ENCODE measurements at places on chromosomes 7 and 10. TPM values are rescaled to one million over a fixed set of nuclear protein-coding genes. Genes with fewer than 3 reads are reported as not detected.

DNA sequence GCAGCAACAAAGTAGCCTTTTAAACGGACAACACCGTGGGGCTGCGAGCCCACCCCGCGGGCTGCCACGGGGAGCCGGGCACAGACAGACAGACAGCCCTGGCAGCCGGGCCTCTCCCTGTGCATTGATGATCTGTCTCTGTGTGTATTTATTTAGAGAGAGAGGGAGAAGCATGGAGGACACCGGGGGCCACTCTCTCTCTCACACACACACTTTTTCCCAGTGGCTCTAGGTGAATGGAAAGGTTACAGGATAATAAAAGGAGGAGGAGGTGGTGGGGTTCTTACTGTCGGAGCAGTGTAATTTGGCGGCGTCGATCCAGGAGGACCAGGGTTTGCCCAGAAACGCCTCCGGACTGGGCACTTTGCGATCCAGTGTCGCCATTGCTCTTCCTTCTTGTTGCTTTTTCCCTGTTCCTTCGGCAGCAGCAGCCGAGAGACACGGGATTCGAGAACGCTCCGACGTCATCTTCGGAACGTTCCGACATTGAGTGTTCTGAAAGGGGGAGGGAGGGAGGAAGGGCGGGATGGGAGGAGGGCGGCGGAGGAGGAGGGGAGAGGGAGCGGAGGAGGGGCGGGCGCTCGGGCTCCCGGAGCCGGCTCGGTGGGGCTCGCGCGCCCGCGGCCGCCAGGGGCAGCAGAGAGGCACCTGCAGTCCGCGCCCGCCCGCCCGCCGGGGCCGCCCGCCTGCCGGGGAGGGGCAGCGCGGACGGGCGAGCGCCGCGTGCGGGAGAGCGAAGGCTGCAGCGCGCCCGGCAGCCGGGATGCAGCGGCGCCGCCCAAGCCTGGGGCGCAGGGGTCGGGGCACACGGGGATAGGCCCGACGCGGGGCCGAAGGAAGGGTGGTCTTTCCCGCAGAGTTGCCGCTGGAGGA, at the start of gene ATXN7L1:
Gene ATXN7L1, minus strand, starts transcription at position 509 of the 873 bp plus-strand sequence. Its CDS starts 41 bp downstream, at position 468.
- peak; percentile 98 for DNase-seq

- DNase-seq, result peak; percentile 14
Measured at GRCh38 chr10:43444323-43444722, 7.4 kb downstream of the ZNF487 start.

- no peak for DNase-seq
Measured at GRCh38 chr7:55314967-55315366, 50.2 kb upstream of the LANCL2 start.

- DNase-seq, result no peak
Measured at GRCh38 chr10:86523348-86523747, 1.8 kb upstream of the WAPL start.

DNA sequence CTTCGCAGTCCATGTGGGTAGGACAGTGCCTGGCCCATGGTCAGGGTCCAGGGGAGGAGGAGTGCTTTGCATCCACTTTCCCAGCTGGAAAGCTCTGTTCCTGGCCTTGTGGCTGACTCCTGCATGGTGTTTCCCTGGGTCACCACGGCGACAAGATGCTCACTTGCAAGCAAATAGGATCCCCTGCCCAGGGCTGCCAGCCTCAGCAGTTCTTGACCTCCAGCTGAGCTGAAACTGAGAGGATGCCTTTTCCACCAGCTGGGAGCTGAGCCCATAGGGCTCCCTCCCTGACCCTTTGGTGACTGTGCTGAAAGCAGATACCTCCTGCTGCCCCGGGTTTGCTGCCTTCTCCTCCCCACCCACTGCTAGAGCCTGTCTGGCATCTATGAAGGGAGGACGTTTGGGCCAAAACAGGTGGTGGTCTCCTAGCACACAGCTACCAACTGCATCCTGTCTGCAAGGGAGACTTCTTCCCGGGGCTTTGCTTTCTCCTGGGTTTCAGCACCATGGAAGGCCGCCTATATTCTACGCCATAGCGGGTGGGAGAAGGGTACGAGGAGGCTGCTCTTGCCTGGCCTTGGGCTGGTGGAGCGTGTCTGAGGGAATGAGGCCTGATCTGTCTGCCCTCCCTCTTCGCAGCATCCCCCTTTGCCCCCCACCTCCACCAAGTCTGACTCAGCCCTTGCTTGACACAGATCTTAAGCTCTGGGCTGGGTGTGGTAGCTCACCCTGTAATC, 34.4 kb downstream of the UBTD1 start:
- no peak for DNase-seq

DNA sequence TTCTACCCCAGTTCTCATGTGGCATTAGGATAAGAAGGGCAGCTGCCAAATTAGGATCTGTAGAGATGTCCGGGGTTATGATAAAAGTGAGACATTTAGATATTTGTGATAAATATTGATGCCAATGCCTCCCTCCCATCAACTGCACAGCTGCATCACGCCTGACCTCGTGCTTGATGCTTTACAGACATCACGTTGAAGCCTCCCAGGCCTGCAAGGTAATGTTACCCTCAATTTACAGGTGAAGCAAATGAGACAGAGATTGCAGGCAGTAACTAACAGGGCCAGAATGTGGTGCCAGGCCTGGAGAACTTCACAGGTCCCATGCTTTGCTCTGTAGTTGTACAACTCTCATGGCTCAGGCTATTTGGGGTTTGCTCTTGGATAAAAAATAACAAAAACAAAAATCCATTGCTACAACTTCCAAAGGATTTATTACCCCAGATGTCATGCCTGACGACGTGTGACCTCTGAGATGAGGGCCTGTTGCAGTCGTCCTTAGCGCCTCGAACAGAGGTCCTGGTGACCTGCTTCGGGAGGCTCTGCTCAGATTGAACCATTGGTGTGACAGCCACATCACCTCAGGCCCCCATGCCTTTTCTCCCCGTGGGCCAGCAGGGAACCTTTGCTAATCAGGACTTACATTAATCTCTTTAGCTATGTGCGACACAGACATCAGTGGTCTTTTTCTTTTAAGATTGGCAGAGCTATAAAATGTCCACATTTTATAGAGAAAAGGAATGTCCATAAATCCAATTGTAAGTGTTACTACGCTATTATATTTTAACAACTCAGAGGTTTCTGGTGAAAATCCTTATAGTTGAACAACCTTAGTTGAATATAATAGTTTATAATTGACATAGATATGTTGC, 169.3 kb downstream of the ADAM12 start:
- DNase-seq, result no peak

DNA sequence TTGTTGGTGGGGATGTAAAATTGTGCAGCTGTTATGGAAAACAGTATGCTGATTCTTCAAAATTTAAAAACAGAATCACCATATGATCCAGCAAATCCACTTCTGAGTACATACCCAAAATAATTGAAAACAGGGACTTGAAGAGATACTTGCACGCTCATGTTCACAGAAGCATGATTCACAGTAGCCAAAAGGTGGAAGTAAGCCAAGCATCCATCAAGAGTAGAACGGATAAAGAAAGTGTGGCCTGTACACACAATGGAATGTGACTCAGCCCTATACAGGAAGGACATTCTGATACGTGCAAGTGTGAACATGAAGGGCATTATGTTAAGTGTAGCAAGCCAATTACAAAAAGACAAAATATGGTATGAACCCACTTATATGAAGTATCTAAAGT, 696.7 kb upstream of the CELF2 start:
- no peak for DNase-seq

DNA sequence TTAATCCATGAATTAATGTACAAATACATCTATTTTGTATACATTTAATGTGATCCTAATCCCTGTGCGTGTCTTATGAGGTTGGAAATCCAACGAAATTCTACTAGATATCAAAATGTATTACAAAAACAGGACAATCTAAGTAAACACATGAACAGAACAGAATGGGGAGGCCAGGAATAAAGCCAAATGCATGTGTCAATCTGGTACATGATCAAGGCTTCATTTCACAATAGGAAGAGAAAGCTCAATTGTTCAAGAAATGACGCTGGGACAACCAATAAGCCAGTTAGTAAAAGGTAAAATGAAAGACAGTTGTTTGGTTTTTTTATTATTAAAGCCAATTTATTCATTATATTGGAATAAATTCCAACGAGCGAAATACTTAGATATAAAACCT, 83.0 kb downstream of the COL13A1 start:
- DNase-seq, result no peak

- DNase-seq, result no peak
Measured at GRCh38 chr10:127962205-127962604, 55.3 kb downstream of the PTPRE start.

- no peak for DNase-seq
Measured at GRCh38 chr10:98848361-98848760, 387.3 kb downstream of the HPSE2 start.

DNA sequence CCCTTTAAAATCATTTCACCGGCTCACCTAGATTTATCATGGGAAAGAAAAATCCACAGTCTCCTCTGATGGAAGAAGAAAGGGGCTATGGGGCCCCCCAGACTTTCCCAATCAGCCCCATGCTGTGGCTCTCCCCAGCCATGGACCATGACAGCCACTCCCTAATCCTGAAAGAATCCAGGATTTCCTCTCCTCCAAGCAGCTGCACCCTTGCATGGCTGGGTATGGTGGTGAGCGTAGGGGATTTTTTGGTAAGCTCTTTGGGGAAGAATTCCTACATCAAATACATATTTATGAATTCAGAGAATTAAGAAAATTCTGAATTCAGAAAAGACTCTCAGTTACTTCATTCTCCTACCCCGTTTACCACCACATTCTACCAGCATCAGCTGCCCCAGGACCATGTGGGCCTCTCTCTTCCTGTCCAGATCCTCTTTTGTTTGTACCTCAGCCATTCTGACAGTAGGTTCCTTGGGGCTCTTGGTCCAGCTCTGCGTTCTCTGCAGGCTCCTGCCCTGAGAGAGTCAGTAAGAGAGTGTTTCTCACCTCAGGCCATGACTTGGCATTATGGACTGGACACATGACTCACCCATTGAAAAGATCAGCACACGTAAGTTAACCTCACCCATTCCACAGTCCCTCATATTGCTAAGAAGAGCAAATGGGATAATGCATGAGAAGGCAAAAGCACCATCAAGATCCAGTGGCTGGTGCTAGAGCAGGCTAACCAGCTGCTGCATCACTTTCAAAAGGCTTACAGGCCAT, 337.8 kb downstream of the ELMO1 start:
- no peak for DNase-seq

The ACTR3C gene
- 8.3 TPM for total RNA-seq

The TACR2 gene
- 161 TPM for total RNA-seq

The AMPH gene
- total RNA-seq, result 4.3 TPM

The MBL2 gene
- total RNA-seq, result not detected

The HECW1 gene
- total RNA-seq, result 1.5 TPM

The GPR15LG gene
- total RNA-seq, result not detected

The CABCOCO1 gene
- 1.7 TPM for total RNA-seq

The NRG3 gene
- total RNA-seq, result 2.1 TPM

The CREB5 gene
- 4.6 TPM for total RNA-seq

The HOXA6 gene
- total RNA-seq, result 4.2 TPM

Measured in sigmoid colon (tissue), 7 donors.